ENCODE measurements at places on chromosomes 12 and 14. TPM values are rescaled to one million over a fixed set of nuclear protein-coding genes. Genes with fewer than 3 reads are reported as not detected.

The ZNF385A gene
- total RNA-seq: 1.8 TPM

The GLS2 gene
- total RNA-seq: 0.13 TPM

The IFNG gene
- total RNA-seq: not detected

The TMPRSS12 gene
- total RNA-seq: not detected

The FGF6 gene
- not detected for total RNA-seq

The IFNG-AS1 gene
- 0.07 TPM for total RNA-seq

Data from smooth muscle cell of the pulmonary artery (primary cell).